Dermis microvascular lymphatic vessel endothelial cell (primary cell): ENCODE measurements at places on chromosomes 7 and 10. TPM values are rescaled to one million over a fixed set of nuclear protein-coding genes. Genes with fewer than 3 reads are reported as not detected.

GRCh38 chr10:61543831-61544230, 90.7 kb upstream of the TMEM26 start:
- DNase-seq = no peak

The FGFBP3 gene
- 0.13 and 0.51 TPM in 2 replicates for total RNA-seq

GRCh38 chr10:131778385-131778784, 122.4 kb upstream of the PPP2R2D start:
- no peak for DNase-seq

- DNase-seq = no peak
Measured at GRCh38 chr10:45180946-45181875, 134.2 kb downstream of the OR13A1 start.

DNA sequence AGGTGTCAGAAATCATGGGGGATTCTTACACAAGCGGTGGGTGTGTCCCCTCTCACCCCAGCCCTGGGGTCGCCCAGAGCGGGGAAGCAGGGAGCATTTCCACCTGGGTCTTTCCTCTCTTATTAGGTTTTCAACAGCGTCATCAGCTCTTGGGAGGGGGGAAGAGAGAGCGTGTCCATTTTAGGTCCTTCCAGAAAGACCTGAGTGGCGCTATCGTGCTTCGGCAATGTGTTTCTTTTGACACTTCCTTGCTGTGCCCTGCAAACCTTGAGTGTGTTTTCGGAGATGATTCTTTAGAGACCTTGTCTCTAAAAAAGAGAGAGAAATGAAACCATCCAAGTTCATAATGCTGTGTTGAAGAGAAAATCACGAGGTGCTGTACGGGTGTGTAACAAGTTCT, 86.9 kb upstream of the PITRM1 start:
- no peak for DNase-seq

DNA sequence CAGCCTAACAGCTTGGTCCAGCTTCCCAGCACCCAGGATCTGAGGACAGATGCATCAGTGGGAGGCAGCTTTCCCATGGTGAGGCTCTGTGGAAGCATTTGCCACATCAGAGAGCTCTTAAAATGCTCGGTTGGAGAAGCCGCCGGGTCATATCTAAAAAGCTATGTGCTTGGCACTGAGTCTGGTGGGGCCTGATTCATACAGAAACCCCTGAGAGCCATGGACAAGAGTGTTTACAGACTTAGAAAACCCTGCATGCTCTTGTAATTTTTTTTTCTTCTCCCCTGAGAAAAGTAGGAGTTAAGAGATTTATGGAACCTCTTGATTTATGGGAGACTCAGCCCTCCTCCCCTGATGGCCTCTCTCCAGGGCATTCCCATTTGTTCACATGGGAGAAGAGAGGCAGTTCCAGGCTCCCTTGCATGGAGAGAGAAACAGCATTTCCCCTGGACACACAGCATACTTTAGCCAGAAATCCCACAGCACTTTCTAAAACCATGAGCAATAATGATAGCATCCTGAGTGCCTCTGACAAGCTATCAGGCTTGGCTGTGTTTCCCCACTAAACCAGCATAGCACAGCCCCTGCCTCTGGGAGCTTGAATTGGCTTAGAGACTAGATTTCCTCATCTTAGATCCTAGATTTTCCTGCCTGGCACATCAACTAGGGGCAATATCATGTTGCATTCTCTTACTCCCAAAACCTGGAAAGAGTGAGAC, 322.1 kb upstream of the AUTS2 start:
- DNase-seq = no peak

DNA sequence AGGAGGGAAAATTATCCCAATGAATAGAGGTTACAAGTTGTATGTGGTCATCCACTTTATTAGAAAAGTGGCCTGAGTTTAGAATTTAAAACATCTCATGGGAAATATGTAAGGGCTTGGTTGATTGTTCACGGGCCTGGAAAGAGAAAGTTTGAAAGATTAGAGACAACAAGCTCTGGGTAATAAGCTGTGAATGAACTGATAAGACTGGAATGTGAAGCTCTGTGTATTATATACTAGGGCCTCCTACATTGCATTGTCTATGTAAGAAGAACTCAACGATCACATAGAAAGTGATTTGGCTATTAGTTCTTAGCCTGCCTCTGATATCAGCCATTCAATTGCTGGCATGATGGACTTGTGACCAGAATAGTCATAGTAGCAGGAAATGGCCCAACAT, 199.2 kb upstream of the MAGI2 start:
- DNase-seq = no peak

DNA sequence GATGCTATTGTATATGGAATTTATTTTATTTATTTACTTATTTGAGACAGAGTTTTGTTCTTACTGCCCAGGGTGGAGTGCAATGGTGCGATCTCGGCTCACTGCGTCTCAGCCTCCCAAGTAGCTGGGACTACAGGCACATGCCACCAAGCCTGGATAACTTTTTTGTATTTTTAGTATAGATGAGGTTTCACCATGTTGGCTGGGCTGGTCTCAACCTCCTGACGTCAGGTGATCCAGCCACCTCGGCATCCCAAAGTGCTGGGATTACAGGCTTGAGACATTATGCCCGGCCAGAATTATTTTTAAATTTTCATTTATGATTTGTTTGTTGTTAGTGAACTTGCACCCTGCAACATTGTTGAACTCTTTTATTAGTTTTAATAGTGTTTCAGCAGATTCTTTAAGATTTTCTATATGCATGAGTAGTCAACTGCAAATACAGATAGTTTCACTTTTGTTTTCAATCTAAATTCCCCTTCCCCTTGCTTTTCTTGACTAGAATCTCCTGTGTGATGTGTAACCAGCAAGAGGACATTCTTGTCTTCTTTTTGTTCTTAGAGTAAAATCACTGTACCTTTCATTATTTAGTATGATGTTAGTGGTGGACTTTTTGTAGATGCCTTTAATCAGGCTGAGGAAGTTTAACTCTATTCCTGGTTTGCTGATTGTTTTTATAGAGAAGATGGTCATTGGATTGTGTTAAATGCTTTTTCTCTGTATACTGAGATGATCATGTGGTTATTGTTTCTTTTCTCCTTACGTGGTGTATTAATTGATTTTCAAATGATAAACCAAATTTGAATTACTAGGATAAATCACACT, 27.8 kb downstream of the ZNF33A start:
- no peak for DNase-seq
